Left lobe of liver (tissue), 2 donors: ENCODE measurements at places on chromosomes 2 and 18.

DNA sequence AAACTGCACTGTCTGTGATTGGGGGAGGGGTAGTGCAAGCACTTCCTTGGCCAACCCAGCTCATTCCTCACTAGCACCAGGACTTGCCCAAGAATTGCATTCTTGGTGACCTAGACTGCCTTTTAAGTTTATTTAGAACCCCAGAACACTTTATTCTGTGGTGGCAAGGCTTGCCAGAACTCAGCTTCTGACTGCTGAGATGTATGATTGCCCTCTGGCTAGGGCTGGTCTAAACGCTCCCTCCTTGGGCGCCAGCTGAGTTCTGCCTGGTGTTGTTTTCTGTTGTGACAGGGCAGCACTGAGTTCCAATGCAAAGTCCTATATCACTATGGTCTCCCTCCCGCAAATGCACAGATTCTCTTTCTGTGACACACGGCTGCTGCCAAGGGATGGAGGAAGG, 247.7 kb downstream of the ZNF385B start:
- DNase-seq, result no peak

DNA sequence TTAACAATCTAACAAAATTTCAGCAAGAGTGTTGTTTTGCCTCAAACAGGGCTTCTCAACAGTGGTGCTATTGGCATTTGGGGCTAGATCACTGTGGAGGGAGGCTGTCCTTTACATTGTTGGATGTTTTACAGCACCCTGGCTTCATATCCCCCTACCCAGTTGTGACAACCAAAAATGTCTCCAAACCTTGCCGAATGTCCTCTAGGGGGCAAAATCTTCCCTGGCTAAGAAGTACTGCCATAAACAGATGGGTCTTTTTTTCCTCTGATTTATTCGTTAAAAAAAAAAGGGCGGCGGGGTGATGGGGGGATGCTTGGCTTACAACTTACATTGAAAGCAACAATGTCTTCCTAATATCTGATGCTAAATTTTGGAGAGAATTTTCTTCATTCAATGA, 207.6 kb upstream of the CCDC150 start:
- no peak for DNase-seq

GRCh38 chr2:64210816-64211215, 66.6 kb upstream of the PELI1 start:
- no peak for DNase-seq

- no peak for DNase-seq
These were observed 6.7 kb downstream of the GALNT3 start for GRCh38 chr2:165787334-165787733.

DNA sequence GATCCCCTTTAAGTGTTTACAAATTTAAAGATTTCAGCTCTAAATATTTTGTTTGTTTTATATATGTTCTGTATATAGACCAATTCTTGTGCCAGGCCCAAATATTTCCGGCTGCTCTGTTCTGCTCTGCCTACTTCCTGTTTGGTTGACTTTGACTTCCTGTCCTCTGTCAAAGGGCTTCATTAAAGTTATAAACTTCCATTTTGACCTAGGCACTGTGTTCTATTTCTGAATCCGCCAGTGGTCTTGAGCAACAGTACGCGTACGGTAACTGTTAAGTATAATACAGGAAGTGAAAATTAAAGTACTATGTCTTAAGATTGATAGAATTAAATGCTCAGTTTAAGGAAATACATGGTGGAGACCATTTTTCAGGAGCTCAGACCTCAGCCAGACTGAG, 13.5 kb upstream of the REL start:
- no peak for DNase-seq

DNA sequence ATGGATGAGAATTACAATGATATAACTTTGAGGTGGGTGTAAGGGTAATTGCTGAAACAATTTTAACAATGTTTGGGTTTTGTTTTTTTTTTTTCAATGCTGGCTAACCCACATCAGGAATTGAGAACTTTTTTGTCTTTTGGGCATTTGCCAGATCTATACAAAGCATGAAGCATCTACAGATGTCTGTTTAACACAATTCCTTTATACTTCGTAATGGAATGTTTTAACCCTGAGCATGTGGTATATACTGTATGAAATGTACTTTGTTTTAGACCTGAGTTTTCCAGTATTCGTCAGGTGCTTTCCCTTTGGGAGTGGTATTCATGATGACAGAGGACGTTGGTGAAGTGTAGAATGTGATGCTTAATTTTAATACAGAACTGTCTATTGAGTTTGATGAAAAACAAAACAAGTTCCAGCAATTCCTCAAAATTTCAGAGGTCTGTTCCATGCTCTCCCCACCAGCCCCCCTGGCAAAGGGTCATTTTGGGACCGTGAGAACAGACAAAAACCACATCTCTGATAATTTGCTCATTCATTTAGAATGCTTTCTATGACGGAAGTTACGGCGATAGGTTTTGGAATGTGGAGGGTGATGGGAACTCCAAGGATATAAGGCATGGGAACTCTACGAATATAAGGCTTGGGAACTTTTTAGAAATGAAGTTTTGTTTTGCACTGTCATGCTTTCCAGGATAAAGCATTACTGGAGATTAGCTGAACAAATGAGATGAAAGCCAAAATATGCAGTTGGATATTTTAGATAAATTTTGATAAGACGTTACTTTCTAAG, 14.1 kb downstream of the LIMS1 start:
- no peak for DNase-seq

DNA sequence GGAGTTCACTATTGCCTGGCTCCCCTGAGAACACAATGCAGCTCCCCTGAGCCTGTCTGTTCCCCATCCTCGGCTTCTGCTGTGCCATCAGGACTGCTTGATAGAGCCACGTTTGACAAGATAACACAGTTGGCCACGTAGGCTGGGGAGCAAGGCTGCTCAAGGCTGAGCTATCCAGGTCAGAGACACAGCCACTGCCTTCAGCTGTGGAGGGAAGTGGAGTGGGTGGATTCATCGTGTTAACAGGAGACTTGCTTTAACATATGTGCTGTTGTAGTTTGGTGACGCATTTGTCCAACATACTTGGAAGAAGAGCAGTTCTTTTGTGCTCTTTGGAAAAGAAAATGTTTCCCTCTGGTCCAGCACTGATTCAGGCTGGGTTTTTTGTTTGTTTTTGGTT, 68.8 kb downstream of the WDSUB1 start:
- no peak for DNase-seq

DNA sequence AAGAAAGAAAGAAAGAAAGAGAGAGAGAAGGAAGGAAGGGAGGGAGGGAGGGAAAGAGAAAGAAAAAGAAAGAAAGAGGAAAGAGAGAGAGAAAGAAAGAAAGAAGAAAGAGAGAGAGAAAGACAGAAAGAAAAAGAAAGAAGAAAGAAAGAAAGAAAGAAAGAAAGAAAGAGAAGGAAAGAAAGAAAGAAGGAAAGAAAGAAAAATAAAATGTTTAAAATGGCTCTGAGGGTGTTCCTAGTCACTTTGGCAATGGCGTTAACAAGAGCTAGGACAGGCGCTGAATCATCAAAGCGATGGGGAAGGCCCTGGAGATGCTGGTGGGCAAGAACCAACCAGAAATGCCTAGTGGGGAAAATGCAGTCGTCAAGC, 77.8 kb upstream of the GPC1 start:
- DNase-seq, result no peak

GRCh38 chr2:28446531-28446930, 49.3 kb upstream of the PLB1 start:
- no peak for DNase-seq

GRCh38 chr18:42113529-42114191, 158.6 kb downstream of the PIK3C3 start:
- DNase-seq, result no peak

GRCh38 chr2:61463769-61464475, 7.0 kb downstream of the USP34 start:
- DNase-seq, result no peak

DNA sequence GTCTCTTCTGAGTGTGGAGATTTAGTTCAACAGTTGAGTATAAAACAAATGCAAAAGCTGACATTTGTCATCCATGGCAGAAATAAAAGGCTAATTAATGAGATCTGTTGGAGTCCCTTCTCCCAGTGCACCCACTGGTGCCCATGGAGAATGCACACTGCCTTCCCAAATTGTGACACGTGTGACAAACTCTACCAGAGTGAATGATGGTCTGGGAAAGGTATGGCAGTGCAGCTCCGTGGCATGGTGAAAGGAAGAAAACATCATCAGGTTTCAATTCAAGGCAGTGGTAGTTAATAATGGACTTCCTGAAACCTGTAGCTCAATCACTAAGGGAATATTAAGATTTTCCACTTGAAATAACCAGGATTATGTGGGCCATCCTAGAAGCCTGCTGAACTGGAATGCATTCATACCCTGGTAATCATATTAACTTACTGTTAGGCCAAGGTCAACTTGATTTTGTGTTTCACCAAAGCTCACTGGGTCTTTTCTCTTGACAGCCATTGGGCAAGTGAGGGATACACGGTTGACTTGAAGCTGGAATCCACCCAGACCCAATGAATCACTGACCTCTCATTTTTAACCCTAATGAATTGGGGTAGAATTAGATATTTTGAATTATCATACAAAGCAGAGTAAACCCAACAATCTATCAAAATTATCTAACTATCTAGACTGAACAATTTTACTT, 167.6 kb downstream of the AFF3 start:
- no peak for DNase-seq

DNA sequence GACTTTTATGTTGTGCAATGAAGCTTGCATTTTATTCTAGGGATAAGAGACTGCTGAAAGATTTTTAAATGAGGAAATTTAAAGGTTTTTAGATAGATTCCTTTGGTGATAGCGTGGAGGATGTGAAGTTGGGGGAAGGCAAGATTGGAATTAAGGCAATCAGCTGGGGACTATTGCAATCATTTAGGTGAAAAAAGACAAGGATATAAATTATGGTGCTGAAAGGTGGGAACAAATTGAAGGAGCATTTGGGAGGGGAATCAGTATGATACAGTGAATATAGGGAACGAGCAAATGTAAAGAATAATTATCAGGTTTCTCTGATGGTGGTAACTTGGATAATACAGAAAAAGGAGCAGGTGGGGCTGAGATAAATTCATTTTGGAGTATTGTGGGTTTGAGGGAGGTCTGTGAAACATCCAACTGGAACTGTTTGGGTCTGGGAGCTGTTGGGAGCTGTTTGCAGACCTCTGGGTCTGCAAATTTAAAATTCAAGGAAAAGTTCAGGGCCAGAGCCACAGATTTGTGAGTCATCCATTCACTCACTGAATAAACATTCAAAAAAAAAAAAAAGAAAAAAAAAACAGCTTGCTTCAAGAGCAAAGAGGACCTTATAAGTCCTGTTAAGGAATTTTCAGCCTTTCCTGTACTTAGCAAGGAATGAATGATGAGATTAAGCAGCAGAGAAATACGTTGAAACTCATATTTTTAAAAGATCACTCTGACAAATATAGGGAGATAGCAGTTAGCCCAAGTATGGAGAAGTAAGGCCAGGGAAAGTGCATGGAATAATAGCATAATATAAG, 257.5 kb upstream of the FN1 start:
- no peak for DNase-seq

- no peak for DNase-seq
These were observed 719 bp downstream of the SMAD2 start for GRCh38 chr18:47929681-47930198.

GRCh38 chr2:14815201-14815600, 182.7 kb downstream of the LRATD1 start:
- DNase-seq, result no peak

DNA sequence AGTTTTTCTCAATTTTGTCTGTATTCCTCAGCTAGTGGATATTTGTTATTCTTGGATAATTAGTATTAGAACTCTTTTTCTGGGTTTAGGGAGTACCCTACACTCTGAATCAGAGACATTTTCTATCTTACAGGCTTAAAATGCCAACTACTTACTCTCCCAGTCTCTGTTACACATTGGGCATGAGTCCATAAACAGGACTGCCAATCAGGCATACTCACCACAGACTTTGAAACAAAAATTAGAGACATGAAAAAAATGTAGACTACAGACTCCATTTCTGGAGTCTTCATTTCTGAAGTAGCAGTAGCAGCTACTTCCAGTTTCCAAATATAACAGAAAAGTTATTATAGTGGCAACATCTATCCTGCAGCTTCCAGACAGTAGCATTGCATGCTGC, 279.7 kb downstream of the MBD5 start:
- no peak for DNase-seq

- DNase-seq, result no peak
These were observed 4.0 kb downstream of the LPIN1 start for GRCh38 chr2:11750422-11750821.

DNA sequence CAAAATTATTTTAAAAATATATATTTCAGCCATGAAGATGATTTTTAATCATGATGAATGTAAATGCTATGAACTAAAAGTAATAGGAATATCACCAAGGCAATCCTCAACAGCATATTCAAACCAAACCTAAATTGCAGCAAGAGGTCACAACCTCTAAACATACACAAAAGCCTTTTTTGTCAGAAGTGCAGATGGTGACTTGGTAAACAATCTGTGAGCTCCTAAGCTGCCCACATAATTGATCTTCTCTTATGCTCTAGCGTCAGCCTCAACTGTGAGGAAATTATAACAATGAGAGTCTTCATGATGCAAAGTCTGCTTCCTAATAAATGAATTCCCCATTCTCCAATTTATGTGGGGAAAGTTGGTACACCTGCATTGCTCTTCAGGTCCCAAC, 113.2 kb downstream of the TSN start:
- no peak for DNase-seq

DNA sequence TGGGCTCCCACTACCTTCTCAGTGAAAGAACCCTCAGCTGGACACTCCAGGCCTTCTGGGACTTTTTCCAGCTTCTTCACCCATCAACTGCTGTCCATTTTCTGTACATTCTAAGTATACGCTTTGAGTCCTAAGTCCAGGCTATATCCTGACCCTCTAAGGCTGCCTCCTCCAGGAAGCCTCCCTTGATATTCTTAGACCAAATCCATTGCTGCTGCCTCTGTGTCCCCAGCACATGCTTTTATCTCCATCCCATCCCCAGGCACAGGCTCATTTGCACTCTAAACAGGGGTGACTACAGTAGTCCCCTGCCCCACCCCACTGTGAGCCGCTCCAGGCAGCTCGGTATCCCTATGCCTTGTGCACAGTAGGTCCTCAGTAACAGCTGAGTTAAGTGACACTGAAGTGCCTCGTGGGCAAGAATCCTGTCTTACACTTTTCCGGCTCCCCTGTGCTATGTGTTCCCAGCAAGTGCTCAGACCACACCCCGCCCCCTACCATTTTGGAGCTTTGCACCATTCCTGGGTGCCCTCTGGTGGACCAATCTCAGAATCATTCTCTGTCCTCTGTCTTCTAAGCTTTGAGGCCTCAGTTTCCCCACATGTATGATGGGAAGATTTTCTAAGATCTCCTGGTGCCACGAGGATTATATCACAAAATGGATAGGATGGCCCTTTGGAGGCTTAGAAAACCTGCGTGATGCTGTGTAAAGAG, 34.9 kb downstream of the EMX1 start:
- no peak for DNase-seq

- no peak for DNase-seq
These were observed 756 bp upstream of the OST4 start for GRCh38 chr2:27071990-27072830.

GRCh38 chr2:47029737-47030524, 114.3 kb upstream of the MCFD2 start:
- no peak for DNase-seq

GRCh38 chr2:219997341-219997851, 370.0 kb downstream of the SLC4A3 start:
- DNase-seq, result no peak

GRCh38 chr2:50714089-50714488, 317.8 kb downstream of the NRXN1 start:
- no peak for DNase-seq
